HFFc6 (cell line): ENCODE measurements at places on chromosomes 2 and 18. TPM values are rescaled to one million over a fixed set of nuclear protein-coding genes. Genes with fewer than 3 reads are reported as not detected.

GRCh38 chr18:24031916-24032315 is 17.4 kb downstream of the TTC39C start:
- DNase-seq: no peak

DNA sequence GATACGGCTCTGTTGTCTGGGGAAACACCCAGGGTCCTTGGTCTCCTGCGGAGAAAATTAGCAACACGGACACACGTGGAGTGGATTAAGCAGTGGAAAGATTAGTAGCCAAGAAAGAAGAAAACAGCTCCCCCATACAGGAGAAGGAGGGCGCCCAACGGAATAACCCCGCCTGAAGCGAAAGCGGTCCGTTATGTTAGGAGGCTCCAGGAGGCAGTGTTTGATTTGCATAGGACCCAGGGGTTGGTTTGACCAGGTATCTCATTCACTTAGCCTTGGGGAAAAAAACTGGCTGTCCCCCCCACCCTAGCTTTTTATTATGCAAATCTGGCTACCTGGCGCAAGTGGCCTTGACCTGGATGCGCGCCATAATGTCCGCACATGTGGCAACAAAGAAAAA is 170.1 kb upstream of the KYNU start:
- DNase-seq: no peak

DNA sequence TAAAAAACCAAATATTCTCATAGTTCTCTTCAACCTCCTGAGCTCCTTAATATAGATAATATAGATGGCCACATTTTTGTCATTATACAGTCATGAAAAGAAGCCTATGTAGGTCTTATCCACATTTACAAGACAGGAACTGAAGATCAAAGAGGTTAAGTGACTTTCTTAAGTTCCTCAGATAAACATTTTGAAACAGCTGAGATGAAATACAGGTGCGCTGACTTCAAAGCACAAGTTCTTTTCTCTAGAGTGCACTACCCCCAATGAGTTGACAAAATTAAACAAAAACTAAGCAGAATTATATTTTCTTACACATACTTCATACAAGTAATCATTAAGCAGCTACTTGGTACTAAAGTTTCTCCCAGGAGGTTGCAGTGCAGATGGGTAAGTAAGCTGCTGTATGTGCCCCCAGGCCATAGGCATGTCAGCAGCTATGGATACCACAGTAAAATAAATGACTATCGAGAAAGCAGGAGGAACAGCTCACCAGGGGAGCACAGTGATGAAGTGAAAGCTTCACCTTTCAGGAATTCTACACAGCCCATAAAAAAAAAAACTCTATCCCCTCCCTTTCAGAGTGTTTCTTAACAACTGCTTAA is 199.8 kb downstream of the DPP10 start:
- no peak for DNase-seq

DNA sequence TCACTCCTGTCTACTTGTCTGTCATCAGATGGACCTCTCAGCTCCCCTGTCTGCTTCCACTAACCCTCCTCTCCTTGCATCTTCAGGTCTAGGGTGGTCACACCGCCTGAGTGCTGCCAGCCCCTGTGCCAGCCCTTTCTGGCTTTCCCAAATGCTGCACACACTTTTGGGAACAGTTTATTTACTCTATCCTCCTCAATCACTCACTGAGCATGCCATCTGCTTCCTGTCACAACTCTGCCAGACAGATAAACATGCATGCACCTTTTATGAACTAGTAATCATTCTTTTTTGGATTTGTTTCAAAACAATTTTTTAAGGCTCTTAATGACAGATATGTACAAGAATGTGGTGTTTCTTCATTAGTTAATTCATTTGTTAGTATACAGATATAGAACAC is 56.3 kb upstream of the CCDC195 start:
- no peak for DNase-seq

DNA sequence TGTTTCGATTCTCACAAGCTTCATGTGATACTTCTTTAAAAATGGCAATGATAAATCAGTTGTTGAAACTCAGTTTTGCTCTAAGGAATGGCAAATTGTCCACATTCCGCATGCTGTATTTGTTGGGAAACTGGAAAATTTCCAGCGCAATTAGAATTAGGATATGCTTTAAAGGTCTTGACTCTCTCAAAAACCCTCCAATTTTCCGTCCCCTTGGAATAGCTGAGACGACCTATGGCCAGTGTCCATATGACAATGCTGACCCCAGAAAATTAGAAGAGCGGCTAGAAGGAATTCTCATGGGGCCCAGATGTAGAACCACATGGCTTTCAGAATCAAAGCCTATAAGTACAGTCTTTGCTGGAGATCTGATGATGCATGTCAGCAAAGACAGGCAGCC is 170.8 kb downstream of the TMEM18 start:
- DNase-seq: no peak

The SCYGR4 gene
- not detected in 3 replicates for total RNA-seq
